ENCODE measurements at places on chromosomes 12 and 14. TPM values are rescaled to one million over a fixed set of nuclear protein-coding genes. Genes with fewer than 3 reads are reported as not detected.

The FOXG1 gene
- total RNA-seq = not detected

The TSHR gene
- not detected for total RNA-seq

GRCh38 chr14:68341411-68342212 is 451.3 kb downstream of the ZFP36L1 start:
- H3K36me3 ChIP-seq = peaks cover 8% of the 10 kb centered on the region
- H3K4me1 ChIP-seq = peaks cover 14% of the 10 kb centered on the region
- no peak overlapping the region for H3K4me3 ChIP-seq
- no peaks in the 10 kb centered on the region for H3K27me3 ChIP-seq
- H3K27ac ChIP-seq = no peak overlapping the region

DNA sequence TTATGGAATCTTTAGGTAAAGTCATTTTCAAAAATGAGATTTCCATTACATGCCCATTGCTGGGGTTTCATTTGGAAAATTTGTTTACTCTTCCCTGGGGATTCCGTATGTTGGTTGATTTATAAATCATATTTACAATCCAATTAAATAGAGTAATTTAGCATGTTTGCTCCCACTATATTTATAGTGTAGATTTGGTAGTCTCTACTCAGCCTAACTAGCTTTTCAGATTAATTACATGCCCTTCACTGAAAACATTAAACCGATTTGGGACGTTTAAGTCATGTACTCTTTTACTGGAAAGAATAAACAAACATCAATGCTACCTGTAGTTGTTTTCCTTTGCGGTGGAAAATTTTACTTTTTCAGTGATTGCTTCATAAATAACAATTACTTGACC is 10.4 kb downstream of the PAX9 start:
- no peak for DNase-seq
- no peak overlapping the region for H3K27ac ChIP-seq
- no peaks in the 10 kb centered on the region for H3K4me1 ChIP-seq
- peaks cover 19% of the 10 kb centered on the region for H3K27me3 ChIP-seq
